ENCODE measurements at places on chromosomes 12 and 14. TPM values are rescaled to one million over a fixed set of nuclear protein-coding genes. Genes with fewer than 3 reads are reported as not detected.

KCNJ8 gene
- 0.48 TPM for total RNA-seq

PPHLN1 gene
- 52.8 TPM for total RNA-seq

KRT6C gene
- 155 TPM for total RNA-seq

CCDC38 gene
- not detected for total RNA-seq

ATP5F1B gene
- 535 TPM for total RNA-seq

CCDC175 gene
- total RNA-seq = not detected

PZP gene
- total RNA-seq = not detected

GLIPR1 gene
- 34.5 TPM for total RNA-seq

SMCO3 gene
- total RNA-seq = not detected

ACOT6 gene
- total RNA-seq = 0.43 TPM
